SHP77 (cell line): ENCODE measurements at places on chromosomes 7 and 10.

DNA sequence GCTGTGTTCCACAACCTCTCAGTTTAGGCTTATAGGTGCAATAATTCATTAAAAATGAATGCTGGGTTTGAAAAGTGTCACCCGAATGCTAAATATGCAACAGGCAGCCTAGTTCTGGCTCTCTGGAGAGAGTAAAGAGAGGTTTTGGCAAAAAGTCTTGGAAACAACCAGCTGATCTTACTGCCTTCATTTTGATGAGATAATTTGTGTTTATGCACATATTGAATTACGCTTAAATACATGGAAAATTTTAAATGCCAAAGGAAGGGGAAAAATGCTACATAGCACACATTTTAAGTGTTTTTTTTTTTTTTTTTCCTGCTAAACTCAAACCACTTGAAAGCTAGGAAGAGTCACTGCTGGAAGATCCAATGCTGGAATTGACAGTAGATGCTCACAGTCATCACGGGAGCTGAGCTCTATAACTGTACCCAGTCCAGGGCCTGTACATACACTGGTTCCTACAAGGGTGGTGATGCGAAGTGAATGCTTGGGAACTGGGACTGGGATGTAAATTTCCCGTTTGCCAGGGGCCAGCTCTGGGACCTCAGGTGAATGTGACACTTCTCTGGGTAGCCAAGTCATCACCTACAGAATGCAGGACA is 151.5 kb downstream of the PFKFB3 start:
- no peak for DNase-seq

GRCh38 chr10:110355922-110356627 is 51.4 kb upstream of the SMNDC1 start:
- DNase-seq = no peak

- DNase-seq = no peak
These were observed 5.9 kb downstream of the NACAD start for GRCh38 chr7:45082831-45083331.

DNA sequence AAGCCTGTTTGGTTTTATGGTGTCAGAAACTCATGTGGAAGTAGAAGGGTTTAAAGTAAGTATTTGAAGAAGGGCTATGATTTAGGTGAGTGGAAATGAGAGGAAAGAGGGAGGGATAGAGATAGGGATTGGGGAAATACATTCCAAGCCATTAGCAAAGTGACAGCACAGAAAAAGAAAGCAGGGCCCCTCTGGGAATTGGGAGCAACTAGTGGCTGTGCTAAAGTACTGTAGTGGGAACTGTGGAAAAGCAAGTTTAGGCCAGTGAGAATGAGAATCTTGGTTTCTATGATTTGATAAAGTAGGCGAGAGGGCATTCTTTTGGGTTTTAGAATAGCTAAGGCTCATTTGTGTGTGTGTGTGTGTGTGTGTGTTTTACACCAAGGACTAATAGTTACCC is 5.0 kb downstream of the PRKG1 start:
- DNase-seq = no peak

DNA sequence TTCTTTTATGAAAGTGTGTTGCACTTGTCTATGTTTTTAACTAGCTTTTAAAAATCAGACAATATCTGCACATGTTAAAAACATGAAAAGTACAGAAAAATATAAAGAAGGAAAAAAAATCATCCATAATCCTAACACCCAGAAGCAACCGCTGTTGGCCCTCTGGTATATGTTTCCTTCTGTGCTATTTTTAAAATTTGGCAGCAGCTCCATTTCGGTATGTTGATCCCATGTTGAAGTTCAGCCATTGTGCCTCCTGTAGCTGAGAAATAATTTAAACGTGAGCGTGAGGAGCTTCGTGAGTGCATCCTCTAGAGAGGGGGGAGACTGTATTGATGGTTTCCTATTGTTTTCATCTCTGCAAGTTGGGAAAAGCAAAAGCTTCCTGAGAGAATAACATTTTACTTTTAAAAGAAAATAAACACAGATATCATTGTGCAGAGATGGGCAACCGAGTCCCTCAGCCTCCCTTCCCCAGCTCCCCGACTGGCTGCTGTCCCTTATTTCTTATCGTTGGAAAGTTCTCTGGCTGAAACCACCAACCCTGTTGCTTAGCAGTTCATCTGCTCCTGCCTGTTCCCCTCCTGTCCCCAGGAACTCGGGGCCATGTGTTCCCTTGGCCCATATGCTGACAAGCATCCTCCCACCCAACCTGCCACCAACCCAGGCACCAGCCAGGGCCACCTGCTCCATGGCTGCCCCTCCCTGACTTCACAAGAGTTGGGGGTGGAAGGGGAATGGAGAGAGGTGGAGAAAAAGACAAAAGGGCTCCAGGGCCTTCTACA is 499.1 kb upstream of the PODXL start:
- DNase-seq = no peak

DNA sequence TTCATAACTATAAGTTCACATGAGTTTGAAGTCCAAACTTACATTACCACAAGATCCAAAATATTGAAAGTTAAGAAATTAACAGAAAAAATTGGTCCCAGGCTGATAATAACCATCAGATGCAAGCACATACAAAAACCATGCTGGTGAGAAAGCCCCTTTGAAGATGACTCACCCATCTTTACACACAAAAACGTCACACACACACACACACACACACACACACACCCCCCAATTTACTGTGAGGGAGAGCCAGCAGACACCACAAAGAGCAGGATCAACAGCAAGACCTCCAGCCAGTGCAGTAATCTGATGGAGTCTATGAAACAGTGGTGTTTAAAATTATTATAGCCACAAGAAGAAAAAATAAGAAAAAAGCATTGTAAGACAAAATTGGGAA is 50.1 kb upstream of the DRGX start:
- DNase-seq = no peak

DNA sequence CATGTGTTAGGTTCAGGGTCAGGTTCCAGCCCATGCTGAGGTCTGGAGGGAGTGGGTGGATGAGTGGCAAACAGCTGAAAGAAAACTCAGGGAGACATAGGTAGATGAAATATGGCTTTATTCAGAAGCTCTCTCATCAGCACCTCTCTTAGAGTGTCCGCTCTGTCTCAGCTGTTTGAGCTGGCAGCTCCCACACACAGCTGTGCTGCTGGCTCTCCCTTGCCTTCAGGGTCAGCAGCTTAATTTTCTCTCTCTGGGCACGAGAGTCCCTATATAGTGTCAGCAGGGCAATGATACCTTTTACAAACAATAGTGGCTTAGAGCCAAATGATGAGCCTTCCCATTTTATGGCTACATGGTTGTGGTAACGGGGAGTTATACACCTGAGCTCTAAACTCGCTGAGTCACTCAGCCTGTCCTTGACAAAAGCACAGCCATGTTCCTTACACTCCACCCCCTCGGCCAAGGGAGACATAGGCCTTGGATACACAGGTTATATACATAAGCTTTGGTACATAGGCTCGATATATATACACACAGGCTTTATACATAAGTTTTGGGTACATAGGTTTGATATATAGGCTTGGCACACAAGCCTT is 10.4 kb downstream of the RNF133 start:
- peak; percentile 68 for DNase-seq

GRCh38 chr7:148886844-148887243 is 2.8 kb upstream of the EZH2 start:
- no peak for DNase-seq

- peak; percentile 21 for DNase-seq
These were observed 748 bp downstream of the PHTF2 start for GRCh38 chr7:77799078-77799964.

DNA sequence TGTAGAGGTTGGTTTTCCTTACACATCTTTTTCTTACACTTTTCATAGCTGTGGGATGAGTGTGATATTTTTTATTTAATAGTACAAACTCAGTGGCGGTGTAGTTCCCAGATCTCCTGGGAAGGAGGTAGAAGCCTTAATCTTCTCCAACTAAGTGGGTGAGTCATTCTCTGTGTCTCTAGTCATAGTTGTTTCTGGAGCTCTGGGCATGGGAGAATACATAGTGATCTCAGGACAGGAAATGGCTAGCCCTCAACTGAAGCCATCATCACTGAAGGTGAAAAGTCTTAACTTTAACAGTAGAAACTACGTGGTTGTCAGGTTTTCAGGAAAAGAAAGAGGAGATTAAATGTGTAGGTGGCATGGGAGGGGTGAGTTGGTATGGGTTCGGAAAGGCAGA is 319.4 kb upstream of the FZD8 start:
- DNase-seq = no peak
